ENCODE measurements at places on chromosomes 3 and 15.

- DNase-seq: no peak
Observed at GRCh38 chr3:118742760-118743159, 291.9 kb downstream of the IGSF11 start.

DNA sequence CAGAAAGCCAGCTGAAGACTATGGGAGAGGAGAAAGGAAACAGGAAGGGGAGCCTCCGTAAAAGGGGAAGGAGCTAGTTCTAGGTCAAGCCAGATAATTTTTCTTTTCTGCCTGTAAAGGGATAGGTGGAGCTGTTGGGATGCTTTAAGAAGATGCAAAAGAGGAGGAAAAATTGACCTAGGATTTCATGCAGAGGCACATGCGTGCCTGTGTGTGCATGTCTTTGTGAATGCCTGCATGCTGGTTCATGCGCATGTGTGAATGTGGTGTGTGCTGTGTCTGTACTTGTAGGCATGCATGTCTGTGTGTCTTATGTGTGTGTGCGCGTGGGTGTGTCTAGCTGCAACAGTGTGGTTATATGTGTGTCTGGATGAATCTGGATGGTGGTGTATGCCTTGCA is 27.3 kb downstream of the CCDC33 start:
- DNase-seq: no peak

DNA sequence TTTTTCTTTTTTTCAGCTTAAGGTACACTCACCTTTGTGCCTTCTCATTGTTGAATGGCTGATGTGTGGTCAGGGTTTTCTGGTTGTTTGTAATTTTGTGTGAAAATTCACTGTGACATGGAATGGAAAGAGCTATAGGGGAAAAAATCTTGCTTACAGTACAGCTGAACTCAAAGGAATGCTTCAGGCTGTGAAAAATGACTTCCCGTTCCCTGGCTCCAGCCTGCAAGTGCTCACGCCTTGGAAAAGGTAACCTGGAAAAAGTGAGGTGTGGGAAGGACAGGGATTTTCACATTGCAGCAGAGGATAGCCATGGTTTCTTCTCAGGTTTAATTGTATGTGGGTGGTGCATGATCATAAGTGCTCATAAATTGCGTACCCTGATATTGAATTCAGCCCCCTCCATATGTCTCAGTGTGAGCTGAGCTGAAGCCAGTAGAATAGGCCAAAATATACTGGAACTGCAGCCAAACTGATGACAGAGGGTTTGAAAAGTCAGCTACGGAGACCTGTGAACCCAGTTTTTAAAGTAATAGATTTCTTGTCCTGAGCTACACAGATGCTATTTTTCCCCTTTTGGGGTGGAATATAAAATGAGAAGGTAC is 228.7 kb upstream of the RASGRP1 start:
- DNase-seq: no peak

DNA sequence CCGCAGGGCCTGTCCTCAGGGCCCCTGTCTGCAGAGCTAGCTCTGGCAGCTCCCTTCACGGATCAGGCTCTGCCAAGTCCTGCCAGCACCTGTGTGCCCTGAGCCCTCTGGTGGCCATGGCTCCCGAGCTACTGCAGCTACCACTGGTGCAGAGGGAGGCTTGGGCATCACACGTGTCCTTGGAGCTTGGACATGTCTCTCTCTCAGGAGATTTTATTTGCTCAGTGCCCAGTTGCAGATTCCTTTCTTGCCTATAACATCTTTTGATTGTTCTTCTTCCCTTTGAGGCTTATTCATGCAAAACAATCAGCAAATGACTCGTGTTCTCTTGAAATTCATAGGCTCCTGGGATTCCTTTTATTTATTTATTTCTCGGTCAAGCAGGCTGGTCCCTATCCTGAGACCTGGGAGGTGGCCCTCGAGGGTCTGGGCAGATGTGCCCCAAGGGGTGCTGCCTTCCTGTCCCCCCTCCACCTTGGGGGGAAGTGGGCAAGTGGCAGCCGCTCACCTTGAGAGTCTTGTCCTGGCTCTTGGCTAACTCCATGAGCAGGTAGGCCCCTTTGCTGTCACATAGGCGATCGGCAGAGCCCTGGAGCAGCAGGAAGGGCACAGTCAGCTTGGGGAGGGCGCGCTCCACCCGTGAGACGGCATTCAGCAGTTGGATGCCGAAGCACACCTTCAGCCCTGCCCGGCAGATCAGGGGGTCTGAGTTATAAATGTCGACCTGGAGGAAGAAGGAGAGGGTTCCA is 21.9 kb downstream of the ABTB1 start:
- DNase-seq: peak; percentile 77

GRCh38 chr3:50658831-50659230 is 15.9 kb upstream of the DOCK3 start:
- DNase-seq: peak; percentile 38

Data from activated effector memory CD4-positive, alpha-beta T cell treated with anti-CD3 and anti-CD28 coated beads, Interleukin-2, amount 50 U/mL, for 16 hours (primary cell).